ENCODE measurements at places on chromosomes 3 and 15.
A peak's percentile ranks its signal among the peaks of the same experiment; 100 is the strongest.

GRCh38 chr3:159887911-159888310 lies 100.7 kb upstream of the IL12A start:
- no peak for DNase-seq

DNA sequence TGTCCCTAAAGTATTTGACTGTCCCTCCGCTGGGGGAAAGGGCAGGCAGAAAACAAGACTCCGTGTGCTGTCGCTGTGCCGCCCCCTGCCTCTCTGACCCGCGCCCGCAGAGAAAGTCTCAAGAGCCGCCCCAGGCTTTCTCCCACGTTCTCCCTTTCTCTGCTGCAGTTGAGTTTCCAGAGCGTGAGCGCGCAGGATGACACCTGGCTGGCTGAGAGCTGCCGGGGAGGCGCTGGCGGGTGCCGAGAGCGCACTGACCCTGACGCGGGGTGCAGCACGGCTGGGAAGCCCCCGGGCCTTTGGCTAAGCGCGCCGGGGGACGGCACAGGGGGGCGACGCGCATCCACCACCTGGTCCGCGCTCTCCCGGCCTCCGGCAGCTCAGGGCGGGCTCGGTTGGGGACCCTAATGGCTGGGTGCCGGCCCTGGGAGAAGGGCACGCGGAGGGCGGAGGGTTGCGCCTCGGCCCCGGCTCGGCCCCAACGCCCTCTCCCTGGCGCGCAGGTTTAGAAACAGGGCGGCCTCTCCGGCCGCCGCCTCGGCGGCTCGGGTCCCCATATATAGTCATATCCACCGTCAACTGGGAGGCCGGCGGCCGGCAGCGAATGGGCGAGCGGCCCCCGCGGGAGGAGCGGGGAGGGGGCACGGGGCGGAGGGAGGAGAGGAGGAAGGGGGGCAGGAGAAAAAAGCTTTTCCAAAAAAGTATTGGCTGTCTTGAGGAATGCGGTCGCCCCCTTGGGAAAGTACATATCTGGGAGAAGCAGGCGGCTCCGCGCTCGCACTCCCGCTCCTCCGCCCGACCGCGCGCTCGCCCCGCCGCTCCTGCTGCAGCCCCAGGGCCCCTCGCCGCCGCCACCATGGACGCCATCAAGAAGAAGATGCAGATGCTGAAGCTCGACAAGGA lies at the start of gene TPM1:
Gene TPM1 (plus strand): TSS at position 774 of the 903 bp plus-strand sequence. CDS start 83 bp downstream, at position 857.
- DNase-seq = no peak

- no peak for DNase-seq
These were observed 15.2 kb downstream of the GK5 start for GRCh38 chr3:142210144-142210543.

GRCh38 chr3:46972396-46972795 lies 4.1 kb downstream of the CCDC12 start:
- DNase-seq = no peak

- no peak for DNase-seq
These were observed 30.9 kb downstream of the KY start for GRCh38 chr3:134619884-134620445.

- no peak for DNase-seq
These were observed 350.1 kb upstream of the PROK2 start for GRCh38 chr3:72134989-72135451.

- no peak for DNase-seq
These were observed 18.0 kb upstream of the RAB7A start for GRCh38 chr3:128707928-128708494.

GRCh38 chr15:72389231-72389630 lies 8.9 kb upstream of the TMEM202 start:
- DNase-seq = no peak

- DNase-seq = no peak
These were observed 40.9 kb downstream of the KLHL18 start for GRCh38 chr3:47323431-47324277.

DNA sequence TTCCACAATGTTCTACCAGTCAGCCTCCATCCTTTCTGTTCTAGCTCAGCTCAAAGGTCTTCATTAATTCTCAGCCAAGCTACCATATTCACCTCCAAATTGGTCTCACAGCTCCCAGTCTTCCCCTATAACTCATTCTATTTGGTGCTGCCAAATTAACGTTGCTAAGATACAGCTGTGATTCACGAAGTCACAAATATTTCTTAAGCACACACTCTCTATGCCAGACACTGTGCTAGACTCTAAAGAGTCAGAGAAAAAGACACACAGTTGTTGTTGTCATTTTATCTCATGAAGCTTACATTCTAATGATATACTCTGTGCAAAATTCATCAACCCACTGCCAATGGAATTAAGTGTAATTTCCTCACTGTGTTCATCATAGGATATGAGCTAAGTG lies 102.8 kb downstream of the FRMD5 start:
- DNase-seq = no peak

DNA sequence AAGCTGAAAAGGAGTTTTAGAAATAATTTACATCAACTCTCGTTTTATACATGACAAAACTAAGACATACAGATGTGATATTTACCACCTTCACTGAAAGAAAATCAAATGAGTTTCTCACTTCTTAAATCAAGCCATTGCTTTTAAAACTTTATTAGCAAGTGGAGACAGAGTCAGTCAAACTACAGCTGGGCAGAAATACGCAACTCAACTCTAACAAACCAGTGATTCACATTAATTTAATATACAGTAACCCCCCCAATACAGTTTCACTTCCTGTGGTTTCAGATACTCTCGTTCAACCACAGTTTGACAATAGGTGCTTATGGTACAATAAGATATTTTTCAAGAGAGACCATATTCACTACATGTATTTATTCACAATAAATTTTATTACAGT lies 477.1 kb downstream of the MAGI1 start:
- no peak for DNase-seq

DNA sequence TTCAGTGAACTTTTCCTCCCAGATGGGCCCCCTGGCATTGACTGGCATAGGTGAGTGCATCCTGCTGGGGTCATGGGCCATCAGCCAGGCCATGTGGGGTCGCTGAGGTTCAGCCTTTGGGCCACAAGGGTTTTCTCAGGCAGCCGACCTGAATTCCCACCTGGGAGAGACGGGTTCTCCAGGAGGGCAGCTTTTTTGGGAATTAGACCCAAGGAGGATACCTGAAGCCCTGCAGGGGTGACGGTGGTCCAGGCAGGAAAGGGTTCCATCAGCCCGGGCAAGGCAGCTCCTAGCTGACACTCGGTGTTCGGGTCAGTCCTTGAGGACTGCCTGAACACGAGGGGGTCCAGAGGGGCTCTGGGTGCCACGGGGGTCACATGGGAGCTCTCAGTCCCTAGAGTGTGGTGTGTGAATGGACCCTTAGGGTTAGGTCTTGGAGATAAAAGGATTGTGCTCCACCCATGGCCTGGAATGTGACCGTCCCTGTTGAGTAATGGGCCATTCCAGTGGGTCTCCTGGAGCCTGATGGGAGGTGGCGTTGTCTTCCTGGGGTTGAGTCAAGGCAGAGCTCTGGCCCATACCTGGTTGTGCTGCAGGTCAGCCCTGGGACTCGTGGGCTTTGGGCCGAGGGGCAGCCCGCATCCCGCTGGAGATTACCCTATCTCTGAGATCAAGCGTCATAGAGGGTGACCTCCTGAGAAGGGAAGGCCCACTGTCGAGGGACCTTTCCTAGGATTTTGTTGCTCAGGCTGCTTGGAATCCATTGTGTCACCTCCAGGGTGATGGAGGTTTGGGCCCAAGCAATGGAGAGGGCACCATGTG lies 192.8 kb downstream of the UBE3A start:
- DNase-seq = peak; percentile 3

GRCh38 chr15:66670762-66671580 lies 31.1 kb upstream of the SMAD6 start:
- no peak for DNase-seq

- no peak for DNase-seq
These were observed 96.2 kb downstream of the UBE3A start for GRCh38 chr15:25342629-25343028.

DNA sequence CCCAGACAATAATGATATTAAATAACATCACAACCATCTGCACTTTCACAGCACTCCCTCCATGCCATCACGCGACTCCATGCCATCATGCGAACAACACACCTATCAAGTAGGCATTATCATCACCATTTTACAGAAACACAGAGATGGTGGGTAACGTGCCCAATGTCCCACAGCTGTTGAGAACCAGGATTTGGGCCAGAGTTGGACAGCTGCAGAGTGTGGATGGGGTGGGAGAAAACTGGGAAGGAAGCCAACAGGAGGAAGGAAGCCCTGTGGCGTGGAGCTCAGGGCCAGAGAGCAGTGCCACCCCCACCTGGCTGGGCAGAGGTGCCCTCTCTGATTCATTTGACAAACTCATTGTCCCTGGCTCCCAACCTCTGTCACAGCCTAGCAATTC lies 29.0 kb downstream of the RBPMS2 start:
- no peak for DNase-seq

DNA sequence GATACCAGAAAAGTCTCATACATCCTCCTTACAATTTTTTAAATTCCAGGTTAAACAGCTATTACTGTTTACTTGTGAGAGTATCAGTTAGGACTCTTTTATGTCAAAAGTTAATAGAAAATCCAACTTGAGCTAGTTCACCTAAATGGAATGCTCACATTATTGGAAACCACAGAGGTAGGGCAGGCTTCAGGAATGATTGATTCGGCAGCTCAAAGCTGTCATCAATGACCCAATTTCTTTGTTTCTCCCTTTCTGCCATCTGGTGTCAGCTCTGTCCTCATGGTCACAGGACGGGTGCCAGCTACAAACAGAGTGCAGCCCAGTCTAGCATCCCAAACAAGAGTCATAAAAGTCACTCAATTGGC lies 32.2 kb downstream of the CFAP20DC start:
- no peak for DNase-seq

DNA sequence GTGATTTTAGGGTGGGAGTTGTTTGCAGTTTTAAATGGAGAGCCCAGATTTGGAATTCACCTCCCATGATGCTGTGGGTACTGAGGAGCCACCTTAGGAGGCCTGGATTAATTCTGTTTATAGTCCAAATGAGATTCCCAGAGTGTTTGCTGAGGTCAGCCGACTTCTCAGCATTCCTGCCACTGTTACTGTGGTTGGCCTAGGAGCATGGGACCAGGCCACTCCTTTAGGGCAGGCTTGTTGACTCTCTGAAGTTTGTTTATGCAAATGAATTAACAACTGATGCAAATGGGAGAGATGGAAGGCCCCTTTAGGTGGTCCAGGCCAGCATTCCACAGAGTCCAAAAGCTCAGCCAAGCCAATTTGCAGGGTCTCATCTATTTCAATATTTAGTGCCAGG lies 46.1 kb downstream of the CACNA2D3 start:
- DNase-seq = no peak

- no peak for DNase-seq
These were observed 18.7 kb upstream of the P2RY12 start for GRCh38 chr3:151403246-151403645.

DNA sequence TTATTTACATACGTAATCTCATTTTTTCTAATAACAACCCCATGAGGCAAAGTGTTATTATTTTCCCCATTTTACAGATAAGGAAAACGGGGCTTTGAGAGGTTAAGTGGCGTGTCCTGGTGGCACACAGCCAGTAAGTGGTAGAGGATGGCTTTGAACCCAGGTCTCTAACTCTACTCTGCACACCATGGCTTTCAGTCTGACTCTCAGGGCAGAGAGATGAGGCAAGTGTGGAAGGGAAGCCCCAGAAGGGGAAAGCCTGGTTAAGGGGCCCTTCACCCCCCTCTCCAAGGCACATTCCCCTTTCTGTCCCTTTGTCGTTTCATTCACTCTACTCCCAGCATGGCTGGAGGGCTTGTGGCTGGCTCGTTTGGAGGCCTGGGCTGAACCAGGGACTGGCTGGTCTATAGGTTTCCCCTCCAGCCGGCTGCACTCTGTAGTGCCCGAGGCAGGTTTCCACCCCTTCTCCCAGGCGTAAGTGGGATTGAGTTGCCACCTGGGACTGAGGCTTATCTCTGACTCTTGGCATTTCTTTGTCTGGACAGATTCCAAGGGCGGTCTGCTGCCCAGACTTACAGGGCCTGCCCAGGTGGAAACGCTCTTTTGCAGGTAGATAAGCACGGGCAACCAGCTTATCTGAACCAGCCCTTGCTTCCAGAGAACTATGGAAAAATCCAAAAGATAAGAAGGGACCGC lies 12.1 kb downstream of the SEMA4B start:
- DNase-seq = no peak

GRCh38 chr3:11791339-11792200 lies 55.1 kb downstream of the TAMM41 start:
- DNase-seq = no peak

GRCh38 chr15:29910068-29910467 lies 87.8 kb upstream of the TJP1 start:
- no peak for DNase-seq

GRCh38 chr15:34610354-34610753 lies 26.9 kb upstream of the GOLGA8B start:
- no peak for DNase-seq

GRCh38 chr3:46856576-46857471 lies 6.4 kb downstream of the MYL3 start:
- peak; percentile 2 for DNase-seq

DNA sequence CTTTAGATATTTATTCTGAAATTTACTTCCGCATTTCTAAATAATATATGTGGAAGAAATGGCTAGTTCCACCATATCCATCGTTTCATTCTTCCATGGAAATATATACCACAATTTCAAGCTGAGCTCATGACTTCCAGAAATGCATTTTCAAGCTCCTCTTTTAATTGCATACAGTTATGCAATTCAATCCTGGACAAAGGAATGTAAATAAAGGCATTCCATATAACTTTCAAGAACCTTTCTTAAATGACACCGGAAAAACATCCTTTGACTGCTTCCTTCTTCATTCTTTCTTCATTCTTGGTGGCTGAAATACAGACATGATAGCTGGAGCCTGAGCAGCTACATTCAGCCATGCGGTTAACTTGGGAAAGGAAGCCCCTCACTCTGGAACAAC lies 185.2 kb upstream of the GADL1 start:
- DNase-seq = no peak

DNA sequence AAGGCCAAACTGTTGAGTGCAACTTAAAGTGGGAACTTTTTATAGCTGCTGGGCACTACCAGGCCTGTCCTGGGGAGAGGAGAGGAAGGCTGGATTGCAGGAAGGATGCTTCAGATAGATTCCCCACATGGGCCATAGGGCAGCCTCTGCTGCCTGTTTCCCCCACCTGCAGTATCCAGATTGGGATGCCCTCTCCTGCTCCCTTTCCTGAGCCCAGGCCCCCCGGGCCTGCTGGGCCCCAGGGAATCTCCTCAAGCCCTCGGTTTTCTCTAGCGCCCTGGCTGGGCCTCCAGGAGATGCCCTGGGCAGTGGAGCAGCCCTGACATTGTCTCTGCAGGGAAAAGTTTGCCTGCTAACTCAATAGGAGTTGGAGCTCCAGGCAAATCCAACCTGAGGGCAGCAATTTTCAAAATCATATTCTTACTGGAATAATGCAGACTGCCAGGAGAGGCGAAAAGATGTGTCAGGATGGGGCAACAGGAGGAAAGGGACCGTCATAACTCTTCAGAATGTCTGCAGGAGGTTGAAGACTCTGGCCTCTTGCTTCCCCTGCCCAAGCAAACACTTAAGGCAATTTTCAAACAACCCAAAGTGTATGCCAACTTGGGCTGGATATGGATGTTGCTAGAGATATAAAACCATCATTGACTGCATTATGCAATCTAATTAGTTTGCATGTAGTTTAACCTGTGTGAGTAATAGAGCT lies 4.4 kb downstream of the NR2F2 start:
- DNase-seq = no peak

GRCh38 chr3:145807990-145808389 lies 353.0 kb downstream of the PLOD2 start:
- no peak for DNase-seq

Measured in T-helper 17 cell (primary cell).